ENCODE measurements at places on chromosomes 5 and 9.

GRCh38 chr5:40276426-40277102, 403.2 kb upstream of the PTGER4 start:
- no peak for DNase-seq

DNA sequence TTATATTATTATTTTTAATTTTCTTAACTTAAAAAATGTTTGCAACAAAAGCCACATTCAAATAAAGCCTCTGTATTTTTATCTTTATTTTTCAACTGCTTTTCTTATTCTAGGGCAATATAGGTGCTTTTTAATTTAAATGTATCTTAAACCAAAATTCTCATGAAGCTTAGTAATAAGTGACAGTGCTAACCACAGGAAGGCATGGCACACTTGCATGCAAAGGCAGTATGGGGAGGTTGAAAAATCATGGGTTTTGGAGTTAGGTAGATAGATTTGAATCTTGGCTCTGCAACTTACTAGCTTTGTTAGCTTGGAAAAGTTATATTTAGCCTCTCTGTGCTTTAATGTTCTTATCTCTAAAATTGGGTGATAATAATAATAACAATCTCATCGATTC, 458.0 kb downstream of the DMAC1 start:
- DNase-seq = no peak

- no peak for DNase-seq
Measured at GRCh38 chr5:158792976-158793375, 306.7 kb downstream of the EBF1 start.

DNA sequence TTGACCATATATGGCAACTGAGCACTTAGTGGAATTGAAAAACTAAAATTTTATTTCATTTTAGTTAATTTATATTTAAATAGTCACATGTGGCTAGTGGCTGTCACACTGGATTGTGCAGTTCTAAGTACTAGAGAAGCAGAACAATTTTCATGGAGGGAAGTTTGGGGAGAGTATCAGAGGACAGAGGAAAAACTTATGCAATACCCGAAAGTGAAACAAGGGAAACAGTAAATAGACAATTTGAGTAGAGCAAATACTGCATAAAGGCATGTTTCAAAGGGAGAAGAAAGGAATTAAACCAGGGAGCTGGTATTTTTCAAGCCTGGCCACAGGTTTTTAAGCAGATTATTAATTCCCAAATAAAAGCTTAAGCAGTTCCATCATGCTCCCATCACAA, 590.5 kb upstream of the RORB start:
- no peak for DNase-seq

DNA sequence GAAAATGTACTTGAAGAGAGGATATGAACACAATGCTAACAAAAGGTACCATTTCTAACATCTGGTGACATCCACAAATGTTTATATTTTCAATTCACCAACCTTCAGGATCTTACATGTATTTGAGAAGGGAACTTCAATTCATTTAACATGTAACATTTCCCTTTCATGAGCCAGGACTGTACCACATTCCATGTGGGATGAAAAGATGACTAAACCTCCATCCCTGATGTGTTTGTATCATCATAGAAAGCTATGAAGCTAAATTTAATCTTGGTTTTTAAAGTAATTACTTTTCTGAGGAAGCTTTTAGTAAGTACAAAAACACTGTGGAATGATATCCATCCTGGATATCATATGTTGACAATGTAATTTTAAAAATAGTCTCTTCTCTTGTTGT, 78.2 kb upstream of the GNA14 start:
- no peak for DNase-seq

- DNase-seq = no peak
Measured at GRCh38 chr9:5578698-5579085, 50.2 kb upstream of the RIC1 start.

DNA sequence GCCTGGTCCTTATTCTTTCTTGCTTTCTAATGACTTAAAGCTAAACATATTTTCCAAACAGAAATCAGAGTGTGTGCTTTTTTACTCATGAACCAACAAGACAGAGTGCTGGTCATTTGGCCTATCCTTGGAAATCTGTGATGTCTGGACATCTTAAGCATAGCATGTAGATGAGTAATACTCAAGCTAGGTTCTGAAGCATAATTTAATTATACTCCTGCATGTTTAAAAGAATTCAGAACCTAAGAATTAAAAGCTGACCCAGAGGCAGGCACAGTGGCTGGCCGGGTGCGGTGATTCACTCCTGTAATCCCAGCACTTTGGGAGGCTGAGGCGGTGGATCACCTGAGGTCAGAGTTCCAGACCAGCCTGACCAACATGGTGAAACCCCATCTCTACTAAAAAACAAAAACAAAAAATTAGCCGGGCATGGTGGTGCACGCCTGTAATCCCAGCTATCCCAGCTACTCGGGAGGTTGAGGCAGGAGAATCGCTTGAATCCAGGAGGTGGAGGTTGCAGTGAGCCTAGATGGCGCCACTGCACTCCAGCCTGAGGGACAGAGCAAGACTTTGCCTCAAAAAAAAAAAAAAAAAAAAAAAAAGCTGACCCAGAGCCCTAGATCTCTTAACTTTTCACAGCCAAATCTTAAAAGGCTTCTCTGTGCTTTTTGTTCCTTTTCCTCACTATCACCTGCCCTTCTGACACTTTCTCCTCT, 16.2 kb upstream of the TJP2 start:
- DNase-seq = peak; percentile 71

DNA sequence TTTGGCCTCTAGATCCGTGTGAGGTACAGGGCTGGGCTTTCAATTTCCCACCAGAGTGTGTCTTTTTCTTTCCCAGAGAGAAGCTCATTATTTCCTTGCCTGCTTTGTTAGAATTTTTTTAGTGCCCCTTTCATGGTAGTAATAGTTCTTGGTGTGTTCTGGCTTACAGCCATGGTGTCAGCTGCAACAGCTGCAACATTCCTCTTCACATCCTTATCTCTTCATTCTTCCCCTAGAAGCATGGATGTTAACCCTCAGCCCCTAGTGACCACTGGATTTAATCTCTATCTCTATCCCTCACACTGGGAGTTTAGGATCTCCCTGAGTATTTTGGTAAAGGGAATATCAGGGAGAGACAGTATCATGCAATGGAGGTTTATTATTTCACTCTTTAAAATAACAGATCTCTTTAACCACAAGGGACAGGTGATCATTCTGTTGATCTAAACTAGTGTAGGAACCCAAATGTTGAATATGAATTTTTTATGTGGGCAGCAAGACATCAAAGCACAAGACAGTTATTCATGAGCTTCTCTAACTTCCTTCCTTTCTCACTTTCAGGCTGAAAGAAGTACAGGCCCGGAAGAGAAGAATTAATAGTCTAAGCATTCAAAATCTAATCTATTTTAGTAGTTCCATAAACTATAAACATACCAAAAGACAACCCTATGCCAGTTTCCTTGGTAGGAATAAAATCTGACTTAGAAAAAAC, 160.2 kb downstream of the FAM170A start:
- DNase-seq = no peak

- peak; percentile 63 for DNase-seq
Measured at GRCh38 chr5:156380848-156381247, 53.9 kb downstream of the SGCD start.

- no peak for DNase-seq
Measured at GRCh38 chr5:67214707-67215447, 18.3 kb upstream of the CD180 start.

- DNase-seq = no peak
Measured at GRCh38 chr5:170880084-170880483, 18.3 kb downstream of the RANBP17 start.

DNA sequence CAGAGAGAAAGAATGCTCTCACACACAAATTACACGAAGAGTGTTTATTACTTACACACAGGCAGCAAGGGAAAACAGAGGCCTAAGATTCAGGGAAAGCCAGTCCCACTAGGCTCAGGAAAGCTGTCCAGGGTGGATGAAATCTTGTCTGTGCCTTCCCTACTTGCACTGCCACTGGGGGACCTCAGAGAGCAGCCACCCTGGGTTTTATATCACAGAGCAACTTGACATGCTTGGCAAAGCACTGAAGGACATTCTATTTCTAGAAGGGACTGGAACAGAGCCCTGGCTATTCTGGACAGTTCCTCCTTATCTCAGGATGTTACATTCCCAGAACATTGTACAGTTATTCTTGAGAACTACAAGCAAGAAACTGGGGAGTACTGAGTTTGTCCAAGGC, 7.5 kb upstream of the PRSS3 start:
- DNase-seq = no peak

DNA sequence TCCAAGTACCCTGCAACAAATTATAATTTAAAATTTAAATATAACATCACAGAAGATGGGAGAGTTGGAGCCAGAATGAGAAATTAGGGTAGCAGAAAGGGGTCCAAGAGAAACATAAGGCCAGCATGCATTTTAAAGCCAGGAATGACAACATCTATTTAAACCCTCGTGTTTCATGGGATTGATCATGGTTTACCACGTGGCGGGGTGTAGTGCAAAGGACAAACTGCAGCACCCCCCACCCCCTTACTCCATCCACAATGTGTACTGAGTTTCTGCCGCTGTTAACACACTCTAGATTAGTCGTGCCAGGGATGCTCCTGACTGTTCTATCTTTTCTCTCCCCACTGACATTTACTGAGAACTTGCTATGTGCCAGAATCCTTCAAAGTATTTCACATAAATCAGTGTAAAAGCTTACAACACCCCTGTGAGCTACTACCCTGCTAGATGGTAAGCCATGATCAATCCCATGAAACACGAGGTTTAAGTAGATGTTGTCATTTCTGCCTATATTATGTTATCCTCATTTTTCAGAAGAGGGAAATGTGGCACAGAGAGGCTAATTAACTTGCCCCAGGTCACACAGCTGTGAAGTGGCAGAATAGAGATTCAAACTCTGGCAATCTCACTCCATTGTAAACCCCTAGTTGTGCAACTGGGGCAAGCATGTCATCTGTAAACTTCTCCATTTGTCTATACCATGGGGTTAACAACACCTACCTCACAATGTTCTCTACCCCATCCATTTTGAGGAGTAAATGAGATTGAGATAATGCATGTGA, 136.3 kb downstream of the ENTREP1 start:
- DNase-seq = no peak

DNA sequence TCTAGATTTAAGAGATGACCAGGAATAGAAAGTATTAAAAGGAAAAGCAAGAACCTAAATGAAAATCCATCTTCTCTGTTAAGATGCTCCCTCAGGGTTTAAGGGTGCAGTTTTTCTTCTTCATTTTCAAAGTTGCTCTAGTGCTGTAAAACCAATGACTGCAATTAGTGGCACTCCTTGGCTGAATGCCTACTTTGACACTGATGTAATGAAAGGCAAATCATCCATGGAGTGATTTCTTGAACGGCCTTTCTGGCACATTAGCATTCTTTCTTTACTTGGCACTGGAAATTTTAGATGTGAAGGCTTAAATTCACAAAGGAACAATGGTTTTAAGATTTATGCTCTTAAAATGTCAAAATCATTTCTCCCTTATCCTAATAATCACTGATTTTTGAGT, 19.3 kb upstream of the ISCA1 start:
- DNase-seq = no peak

DNA sequence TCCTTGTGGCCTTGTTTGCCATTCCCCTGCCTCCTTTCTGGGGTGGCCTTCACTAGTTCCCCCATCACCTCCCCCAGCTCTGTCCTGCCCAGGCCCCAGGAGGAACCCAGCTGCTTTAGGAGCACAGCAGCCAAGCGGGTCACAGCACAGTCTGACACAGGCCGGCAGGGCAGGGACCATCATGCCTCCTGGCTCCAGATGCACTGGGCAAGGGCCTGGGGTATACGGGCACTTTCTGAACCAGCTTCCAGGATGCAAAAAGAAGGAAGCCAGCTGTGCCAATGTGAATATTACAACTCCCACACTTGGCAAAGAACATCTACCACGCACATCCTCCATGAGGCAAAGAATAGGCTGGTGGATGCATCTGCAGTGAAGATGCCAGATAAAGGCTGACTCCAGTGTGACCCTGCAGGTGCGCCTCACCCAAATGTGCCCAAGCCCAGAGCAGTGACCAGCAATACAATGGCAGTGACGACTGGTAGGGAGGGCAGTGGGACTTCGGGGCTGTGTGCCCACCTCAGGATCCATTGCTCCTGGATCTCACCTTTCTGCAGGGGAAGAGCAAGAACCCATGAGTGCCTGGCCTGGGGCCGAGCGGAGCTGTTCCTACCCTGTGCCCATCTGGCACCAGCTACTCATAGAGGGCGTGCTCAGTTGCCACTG, 6.3 kb upstream of the IL3 start:
- DNase-seq = no peak

DNA sequence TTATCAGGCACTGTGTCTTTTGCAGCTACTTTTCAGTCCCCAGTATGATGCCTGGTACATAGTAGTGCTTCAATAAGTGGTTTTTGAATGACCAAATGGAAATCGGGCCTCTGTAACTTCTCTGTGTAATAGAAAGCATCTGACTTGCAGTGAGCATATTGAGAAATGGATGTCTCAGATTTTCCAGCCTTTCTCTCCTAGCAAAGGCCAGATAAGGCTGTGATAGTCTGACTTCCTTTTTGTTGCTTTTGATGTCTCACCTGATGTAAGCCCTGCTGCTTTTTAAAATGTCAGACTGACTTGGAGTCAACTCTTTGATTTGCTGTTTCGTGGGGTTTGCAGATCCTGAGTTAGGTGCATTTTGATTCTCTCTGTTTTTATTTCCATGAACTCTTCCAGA, 590.0 kb upstream of the ZNF608 start:
- DNase-seq = no peak

DNA sequence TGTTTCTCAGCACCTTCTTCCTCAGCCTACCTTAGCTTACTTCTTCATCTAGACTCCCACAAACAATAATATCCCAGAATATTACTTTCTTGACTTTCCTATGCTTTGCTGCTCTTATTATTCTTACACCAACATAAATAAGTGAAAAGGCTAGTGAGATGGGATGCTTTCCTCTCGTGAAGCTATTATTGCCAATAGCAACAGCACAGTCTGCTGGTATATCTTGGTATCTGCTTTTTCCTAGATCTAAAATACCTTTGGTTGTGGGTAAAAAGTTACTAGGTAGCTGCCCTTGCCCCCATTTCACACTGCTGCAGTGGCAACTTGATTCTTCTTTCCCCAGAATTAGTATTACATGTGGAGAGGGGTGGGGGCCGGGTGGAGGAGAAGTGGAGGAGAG, 26.1 kb upstream of the GLIPR2 start:
- DNase-seq = no peak

- DNase-seq = no peak
Measured at GRCh38 chr9:126389992-126390391, 63.4 kb downstream of the MVB12B start.

- no peak for DNase-seq
Measured at GRCh38 chr5:111472579-111472978, 39.8 kb downstream of the STARD4 start.

GRCh38 chr5:178632285-178632684, 5.4 kb upstream of the CLK4 start:
- DNase-seq = no peak

DNA sequence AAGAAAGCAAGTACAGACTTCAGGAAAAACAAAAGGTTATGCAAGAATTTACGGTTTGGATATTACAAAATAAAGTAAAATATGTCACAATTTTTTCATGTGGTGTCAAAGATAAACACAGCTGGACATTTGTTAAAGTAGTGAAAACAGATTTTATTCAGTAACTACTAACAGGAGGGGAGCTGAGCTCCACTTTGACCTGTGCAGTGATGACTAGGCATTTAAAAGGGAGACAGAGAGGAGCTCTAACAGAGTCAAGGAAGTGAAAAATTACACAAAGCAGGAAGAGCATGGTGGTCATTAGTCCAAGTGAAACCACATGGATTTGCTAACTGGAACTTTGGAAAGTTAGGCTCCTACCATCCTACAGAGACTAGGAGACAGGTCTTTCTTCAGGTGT, 263.6 kb upstream of the PCSK5 start:
- DNase-seq = no peak

GRCh38 chr9:111108946-111109345, 70.7 kb upstream of the LPAR1 start:
- DNase-seq = peak; percentile 83

Data from HCEC 1CT (cell line).